ENCODE measurements at places on chromosomes 7 and 10.

DNA sequence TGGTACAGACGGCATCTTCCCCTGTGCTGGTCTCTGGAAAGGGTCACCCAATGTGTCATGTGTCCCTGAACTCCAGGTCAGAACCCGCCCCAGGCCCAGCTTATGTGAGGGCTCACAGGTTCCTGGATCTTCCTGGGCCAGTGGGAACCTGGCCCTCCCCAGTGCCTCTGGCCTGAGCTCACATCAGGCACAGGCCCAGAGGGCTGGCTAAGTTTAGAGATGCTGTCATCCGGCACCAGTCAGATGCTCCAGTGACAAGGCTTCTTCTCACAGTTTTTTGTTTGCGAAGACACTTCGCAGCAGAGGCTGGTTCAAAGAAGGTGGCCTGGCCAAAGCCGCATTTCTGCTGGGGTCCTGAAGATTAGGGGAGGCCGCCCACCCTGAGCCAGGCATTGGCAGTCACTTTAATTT lies 11.8 kb downstream of the CAMK2B start:
- no peak for DNase-seq

DNA sequence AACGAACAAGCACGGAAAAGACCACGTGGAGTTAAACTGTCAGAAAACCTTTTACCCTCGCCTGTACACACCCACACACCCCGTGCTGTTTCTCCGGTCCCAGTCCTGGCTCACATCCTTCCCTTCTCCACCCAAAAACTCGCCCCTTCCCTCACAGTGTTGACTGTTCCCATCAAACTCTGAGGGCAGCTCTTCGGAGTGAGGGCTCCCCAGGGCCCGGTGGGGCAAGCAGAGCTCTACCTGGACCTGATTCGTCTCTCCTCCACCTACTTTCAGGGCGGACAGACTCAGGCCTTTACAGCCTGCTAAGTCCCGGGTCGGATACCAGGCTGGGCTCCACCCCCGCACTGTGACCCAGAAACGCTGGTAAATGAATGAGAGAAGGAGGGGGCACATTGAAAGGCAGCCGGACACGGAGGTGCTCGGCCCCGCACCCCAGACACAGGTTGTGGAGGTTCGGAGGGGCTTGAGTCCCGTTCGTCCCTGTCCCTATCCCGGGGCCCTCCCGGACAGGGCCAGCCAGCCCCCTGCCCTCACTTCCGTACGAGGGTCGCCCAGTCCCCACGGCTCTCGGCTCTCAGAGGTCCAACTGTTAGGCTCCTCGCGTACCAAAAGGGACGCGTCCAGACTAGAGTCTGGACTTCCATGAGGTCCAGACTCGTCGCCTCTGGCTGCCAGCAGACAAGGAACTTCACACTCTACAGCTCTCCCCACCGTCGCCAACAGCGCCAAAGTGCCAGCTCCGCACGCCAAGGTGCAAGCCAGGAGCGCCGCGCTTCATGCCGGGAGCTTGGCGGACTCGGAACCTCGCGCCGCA lies 31.7 kb upstream of the ASL start:
- peak; percentile 78 for DNase-seq

DNA sequence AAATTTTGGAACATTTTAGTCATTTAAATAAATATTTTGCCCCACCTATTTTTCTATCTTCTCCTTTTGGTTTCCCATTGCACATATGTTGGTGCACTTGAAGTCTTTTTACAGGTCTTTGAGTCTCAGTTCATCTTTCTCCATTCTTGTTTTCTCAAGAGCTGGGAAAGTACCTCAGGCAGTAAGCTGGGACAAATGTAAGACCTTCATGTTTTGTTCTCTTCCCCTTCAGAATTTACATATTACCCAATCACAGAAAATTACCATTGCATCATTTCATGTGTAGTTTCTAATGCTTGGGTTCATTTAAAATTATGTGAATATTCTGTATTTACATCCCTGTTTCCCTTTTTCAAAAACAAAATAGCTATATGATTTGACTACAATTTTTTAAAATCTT lies 1150.0 kb upstream of the POT1 start:
- no peak for DNase-seq

- DNase-seq, result no peak
Measured at GRCh38 chr7:122638459-122638858, 60.5 kb downstream of the RNF133 start.

DNA sequence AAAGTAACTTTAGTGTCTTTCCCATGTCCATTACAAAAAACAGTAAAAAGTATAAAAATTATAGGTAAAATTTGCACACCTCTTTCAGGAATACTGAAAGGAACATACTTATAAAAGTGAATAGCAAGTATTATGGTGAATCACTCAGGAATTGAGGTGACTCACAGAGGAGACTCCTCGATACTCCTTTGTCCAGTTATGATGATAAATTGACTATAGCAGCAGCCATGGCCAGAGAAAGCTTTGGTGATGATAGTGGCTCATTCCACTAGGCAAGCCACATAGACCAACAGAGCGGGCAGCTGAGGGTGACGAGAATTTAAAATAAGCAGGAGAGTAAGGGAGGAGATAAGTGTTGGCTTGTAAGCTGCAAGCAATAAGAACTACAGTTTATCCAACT lies 1231.1 kb upstream of the CELF2 start:
- DNase-seq, result no peak

DNA sequence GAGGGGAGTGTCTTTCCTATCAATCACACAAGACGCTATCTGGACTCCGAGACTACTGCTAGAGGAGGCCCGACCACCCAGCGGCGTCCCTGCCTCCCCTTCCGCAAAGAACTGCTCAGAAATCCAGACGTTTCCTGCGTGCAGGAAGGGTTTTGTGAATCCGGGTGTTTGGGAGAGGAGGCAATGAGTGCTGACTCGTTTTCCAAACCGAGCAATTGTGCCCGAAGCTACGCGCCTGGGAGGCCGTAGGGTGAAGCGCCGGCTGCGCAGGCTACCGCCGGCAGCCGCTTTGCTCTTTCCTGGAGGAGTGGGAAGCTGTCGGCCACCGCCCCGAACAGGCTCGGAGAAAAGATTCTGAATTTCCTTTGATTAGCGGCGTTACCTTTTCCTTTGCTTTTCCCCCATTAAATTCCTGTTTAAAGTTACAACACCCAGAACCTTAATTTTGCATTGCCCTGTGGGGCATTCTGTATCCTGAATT lies 5.3 kb downstream of the VAX1 start:
- DNase-seq, result no peak

DNA sequence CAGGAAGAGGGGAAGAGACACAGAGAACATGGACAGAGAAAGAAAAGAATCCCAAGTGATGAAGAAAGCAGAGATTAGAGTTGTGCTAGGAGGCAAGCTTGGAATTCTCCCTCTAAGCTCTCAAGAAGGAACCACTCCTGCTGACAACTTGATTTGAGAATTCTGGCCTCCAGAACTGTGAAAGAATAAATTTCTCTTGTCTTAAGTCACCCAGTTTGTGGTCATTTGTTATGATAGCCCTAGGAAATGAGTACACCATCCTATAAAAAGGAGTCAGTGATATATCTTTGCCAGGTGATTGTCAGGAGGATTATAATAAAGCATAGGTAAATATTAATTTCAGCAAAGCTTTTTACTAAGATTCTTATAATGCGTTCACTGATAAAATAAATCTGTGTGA lies 82.7 kb upstream of the TFEC start:
- no peak for DNase-seq

GRCh38 chr7:117113871-117114270 lies 160.6 kb downstream of the ST7 start:
- peak; percentile 76 for DNase-seq
